ENCODE measurements at places on chromosomes 5 and 9.

- DNase-seq, result no peak
Observed at GRCh38 chr9:136187683-136188586, 17.0 kb downstream of the LHX3 start.

- DNase-seq, result no peak
Observed at GRCh38 chr9:107588393-107588792, 98.8 kb upstream of the KLF4 start.

- no peak for DNase-seq
Observed at GRCh38 chr5:151028717-151029116, 8.3 kb downstream of the GPX3 start.

- no peak for DNase-seq
Observed at GRCh38 chr5:41751867-41752266, 118.4 kb downstream of the OXCT1 start.

DNA sequence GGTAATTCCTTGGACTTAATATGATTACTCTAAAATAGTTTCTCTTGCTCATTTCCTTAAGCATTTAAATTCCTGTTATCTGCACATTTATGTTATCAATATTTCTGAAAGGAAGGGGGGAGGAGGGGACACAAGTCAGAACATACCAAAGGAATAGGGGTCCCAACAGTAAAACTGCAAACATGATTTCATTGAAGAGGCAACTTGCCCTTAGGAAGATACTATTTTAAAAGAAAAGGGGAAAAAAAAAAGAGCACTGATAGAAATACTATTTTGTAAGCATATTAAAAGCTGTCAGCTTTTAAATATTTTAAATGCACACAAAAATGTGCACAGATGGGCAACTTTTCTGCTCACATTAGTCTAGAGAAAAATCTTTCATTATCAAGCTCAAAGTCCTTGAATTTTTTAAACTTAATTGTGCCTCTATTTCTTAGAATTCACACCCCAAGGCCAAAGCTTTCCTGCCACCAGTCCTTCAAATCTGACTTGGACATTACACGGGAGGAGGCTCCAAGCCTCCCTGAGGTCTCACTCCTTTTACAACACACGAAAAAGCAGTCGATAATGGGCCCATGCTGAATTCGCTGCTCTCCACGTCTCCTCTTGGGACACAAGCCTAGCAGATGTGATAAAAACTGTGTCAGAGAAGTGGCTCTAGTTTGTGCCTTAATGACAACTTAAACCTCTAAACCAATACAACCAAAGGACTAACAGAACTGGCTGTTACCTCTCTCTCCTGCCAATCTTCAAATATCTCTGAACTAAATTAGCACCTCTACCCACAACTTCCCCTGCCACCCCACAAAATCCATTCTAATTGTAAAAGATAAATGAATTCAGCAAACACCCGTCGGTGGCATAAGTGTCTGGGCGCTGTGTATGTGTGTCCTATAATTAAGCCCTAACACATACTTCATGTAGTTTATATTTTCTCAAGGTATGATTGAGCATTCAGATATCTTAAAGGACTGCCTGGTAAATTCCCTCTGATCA lies 154.3 kb downstream of the DENND1A start:
- DNase-seq, result no peak

DNA sequence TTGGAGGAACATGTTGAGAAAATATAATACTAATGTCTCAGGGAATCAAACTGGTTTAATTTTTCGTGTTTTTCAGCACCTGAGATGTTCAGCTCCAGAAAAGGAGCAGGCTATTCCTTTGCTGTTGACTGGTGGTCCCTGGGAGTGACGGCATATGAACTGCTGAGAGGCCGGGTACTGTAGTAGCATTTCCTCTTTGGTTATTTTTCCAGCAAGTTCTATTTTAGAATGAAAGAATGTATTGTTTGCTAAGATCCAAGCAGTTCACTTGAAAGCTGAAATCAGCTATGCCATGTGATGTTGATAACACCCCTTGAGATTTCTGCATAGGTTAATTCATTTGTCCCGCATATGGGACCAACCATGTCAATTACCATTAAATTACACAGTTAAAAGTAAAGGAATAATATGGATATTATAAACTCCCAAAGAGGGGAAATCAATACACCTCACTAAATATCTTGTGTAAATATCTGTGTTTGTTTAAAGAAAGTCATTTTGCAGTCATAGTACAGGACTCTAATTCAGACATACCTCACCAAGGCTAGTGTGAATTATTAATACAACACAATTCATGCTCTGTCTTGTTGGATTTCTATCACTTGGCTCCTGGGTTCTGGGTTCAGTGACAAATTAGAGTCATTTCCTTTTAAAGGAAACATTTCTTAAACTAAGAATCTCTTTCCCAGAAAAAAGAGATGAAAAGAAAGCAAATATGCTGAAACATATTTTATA lies 126.8 kb downstream of the STK32A start:
- no peak for DNase-seq

DNA sequence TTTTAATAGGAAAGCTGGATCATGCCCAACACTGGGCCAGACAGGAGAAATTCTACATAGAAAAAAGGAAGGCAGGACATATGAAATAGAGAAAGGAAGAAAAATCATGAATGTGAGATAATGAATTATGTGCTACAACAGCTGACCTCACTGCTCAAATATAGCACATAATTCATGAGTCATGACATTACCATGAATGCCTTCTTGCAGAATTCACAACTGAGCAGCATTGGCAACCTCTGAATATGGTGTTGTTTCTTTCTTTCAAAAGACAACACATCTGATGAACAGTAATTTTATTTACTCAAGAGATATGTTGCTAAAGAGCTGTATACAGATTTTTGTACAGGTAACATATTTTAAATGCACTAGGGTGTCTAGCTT lies 34.4 kb downstream of the APBA1 start:
- DNase-seq, result no peak

GRCh38 chr5:103272377-103272776 lies 13.8 kb downstream of the MACIR start:
- DNase-seq, result no peak

GRCh38 chr9:76373173-76373783 lies 20.9 kb downstream of the RFK start:
- no peak for DNase-seq

DNA sequence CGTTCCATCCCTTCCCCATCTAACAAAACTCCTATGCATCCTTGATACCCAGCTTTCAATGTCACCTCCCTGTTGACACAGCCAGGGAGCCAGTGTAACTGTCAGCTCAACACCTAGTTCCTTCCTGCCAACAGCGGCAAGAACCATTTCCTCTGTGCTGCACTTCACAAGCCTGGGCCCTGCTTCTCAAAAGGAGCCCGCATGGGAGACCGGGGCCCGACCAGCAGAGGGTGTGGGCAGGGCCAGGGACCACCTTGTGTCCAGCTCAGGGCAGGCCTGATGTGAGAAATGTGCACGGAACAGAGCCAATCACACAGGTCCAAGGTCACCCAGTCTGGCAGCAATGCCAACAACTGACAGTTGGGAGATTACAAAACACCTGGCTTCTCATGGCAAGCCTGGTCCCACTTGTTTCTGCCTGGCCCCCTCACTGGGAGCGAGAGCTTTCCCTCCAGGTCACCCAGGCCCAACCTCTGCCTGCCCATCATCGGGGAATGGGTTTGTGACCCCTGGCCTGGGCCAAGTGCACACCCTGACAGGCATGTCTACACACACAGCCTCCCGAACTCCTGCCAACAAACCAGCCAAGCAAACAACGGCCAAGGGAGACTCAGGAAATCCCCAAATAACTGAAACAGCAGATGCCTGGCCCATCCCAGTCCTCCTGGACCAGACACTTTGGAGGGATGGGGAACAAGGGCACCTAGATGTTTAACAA lies 3.1 kb downstream of the RNF44 start:
- no peak for DNase-seq

- no peak for DNase-seq
Observed at GRCh38 chr5:150022158-150022531, 21.6 kb downstream of the HMGXB3 start.

DNA sequence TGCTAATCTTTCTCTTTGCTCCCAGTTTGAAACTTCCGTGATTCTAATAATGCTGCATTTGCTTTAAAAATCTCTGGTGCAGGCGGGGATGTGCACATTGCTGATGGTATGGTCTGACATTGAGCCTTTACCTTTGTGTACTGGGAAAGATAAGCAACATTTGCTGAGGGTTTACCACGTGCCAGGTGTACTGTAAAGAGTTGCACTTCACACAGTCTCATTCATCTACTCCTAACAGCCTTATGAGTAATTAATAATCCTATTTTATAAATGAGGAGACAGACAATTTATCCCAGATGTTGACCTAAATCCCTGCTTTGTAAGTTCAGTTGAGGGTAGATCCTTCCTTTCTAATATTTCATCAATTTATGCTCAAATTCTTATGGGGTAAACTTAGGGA lies 726 bp upstream of the ADGRV1 start:
- DNase-seq, result no peak

Measured in hypothalamus (tissue), 51 donors.